ENCODE measurements at places on chromosomes 6 and 20. TPM values are rescaled to one million over a fixed set of nuclear protein-coding genes. Genes with fewer than 3 reads are reported as not detected.

GRCh38 chr6:15662326-15663129 lies at the start of gene DTNBP1:
TSS of gene DTNBP1 (minus strand) at chr6:15663028. CDS start at chr6:15662869, 159 bp downstream.
- peak; percentile 90 for DNase-seq

GRCh38 chr6:127267646-127268625 lies 1.3 kb downstream of the RNF146 start:
- DNase-seq, result no peak

- DNase-seq, result no peak
Observed at GRCh38 chr6:127813699-127814027, 87.2 kb downstream of the THEMIS start.

DNA sequence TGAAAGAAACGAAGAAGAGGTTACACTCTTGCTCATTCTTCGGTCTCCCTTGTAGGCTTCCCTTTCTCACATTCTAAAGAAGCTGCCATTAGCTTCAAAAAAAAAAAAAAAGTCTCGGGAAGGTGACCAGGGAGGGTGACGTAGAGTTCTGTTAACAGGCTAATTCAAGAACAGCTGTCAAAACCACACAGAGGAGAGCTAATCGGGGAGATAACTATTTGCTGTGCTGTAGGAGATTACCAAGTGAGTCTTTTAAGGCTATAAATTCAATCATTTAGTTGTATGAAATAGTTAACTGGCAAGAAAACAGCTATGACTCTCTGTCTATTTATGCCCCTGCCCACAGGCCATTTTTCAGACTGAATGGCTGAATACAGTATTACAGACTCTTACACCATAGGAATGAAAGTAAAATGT lies 256.8 kb downstream of the SYNE1 start:
- DNase-seq, result no peak

DNA sequence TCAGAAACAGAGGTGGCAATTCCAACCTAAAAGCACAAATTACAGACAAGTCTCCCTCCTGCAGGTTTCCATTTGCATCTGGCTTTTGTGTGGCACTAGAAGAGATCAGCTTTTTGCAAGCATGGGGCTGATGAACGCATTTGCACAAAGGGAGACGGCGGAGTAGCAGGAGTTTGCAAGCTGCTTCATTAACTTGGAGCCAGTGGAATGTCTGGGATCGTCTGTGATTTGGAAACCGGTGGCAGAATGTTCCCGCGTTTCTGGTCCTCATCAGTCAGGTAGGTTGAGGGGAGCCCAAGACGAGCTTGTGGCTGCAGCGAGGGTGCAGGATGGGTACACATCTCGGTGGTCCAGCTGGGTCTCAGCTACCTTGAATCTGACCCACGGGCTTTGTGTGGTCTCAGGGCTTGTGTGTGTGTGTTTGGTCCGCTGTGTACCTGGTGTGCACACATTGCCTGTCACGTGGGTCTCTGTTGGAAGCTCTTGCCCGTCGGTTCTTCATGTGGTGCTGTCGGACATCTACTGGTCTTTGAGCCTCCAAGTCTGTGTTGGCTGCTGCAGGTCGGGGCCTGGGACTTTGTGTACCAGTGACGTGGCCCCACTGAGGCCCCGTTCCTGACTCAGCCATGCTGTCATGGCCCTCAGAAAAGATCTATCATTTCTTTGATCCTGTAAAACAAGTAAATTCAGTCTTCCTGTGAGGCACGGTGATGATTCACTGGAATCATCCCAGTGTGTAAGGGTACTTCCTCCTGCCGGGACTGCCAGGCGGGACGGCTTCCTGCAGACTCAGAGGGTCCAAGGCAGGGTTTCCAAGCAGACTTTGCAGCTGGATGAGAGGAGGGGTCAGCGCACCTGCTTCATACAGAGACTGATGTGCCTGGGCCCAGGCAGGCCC lies 12.4 kb upstream of the MYT1 start:
- DNase-seq, result no peak

- no peak for DNase-seq
Observed at GRCh38 chr6:43299338-43300293, 1.6 kb downstream of the SLC22A7 start.

Gene MRAP2
- total RNA-seq, result 8.5 TPM

GRCh38 chr6:63805808-63806572 lies 170.4 kb downstream of the PHF3 start:
- DNase-seq, result no peak

DNA sequence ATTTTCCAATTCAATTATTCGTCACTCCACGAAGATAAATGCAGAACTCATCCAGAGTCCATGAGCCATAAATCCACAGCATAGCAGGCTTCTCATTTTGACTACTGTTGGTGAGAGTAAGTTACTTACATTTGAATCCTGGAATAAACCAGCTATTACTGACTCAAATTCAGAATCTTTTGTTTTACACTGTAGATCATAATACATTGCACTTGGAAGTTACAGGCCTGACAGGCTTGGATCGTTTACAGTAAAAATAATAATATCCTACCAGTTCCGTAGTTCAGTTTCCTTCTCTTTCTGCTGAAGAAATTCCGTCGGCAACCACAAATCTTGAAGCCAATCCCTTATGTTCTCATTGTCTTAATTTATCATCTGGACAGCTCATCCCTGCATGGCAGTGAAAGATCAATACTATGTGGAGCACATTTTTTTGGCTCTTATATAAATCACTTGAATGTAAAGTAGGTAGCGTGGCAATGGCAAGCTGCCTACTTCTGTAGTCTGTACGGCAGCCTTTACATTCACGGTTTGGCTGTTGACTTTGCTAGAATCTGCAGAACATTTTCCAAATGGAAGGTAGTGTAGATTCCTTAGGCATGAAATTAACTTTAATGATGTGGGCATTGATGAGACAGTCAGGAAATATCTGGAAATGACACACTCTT lies 142.9 kb downstream of the WDR27 start:
- no peak for DNase-seq
